ENCODE measurements at places on chromosomes 7 and 10.

DNA sequence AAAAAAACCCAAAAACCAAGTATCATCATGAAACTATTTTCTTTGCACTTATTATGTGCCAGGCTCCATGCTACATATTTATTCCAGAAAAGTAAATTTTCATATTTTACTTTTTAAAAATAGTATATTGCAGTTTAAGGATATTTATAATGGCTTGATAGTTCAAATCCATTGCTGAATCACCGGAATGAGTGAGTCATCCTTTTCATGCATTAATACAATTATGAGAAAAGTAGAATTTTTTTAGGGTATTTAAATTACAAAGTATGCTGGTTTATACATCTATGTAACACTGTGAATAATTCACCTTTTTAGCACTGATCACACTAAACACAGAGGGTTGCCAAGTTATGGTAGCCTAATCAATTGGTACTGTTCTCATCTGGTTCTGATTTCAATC lies 54.3 kb downstream of the SLC16A9 start:
- DNase-seq = no peak

GRCh38 chr7:33590916-33591315 lies 314.4 kb upstream of the BMPER start:
- DNase-seq = no peak

- no peak for DNase-seq
These were observed 104.7 kb downstream of the COL13A1 start for GRCh38 chr10:69906425-69906824.

GRCh38 chr10:71079761-71080380 lies 132.5 kb upstream of the UNC5B start:
- DNase-seq = no peak

GRCh38 chr7:155252444-155252887 lies 45.2 kb upstream of the INSIG1 start:
- DNase-seq = no peak

- DNase-seq = no peak
These were observed 454.0 kb downstream of the NEBL start for GRCh38 chr10:20443094-20443493.

DNA sequence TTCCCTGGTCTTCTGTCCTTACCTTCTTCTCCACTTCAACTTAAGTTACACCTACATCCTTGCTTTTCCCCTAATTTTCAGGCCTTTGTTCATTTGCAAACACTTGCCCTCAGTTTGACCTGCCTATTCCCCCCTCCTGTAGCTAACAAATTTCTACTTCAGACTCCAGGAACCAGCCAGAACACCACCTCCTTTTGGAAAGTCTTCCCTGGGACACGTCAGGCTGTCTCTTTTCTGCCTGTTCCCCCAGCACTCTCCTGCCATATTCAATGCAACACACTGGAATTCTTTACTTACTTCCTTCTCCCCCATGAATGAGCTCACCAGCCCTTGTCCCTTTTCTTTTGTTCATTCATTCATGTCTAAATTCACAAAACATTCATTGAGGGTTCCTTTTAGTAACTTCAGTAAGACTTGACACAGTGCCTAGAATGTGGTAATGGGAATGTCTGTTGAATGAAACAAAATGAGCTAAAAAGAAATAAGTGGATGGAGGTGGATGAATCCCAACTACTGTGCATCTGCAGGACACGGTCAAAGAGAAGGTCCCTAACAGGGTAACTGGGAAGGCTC lies 478.0 kb downstream of the KCNMA1 start:
- no peak for DNase-seq

DNA sequence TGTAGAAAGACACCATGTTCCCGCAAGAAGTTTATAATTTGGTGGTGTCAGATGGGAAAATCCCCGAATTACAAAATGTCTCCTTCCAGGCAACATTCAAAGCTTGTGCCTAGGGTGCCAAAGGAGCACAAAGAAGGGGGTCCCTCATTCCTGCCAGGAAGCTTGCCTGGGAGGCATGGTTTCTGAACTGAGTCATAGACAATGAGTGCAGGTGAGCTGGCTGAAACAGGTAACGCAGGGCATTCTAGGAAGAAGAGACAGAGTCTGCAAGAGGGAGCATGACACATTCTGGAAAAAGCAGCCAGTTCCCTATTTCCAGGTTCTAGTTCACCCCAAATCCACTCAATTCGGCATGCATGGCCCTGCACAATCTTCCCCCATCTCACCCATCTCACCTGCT lies 11.9 kb upstream of the CALU start:
- no peak for DNase-seq

- no peak for DNase-seq
These were observed 7.1 kb downstream of the NUDT1 start for GRCh38 chr7:2248984-2249694.

- DNase-seq = no peak
These were observed 10.1 kb downstream of the TBATA start for GRCh38 chr10:70774810-70775678.

DNA sequence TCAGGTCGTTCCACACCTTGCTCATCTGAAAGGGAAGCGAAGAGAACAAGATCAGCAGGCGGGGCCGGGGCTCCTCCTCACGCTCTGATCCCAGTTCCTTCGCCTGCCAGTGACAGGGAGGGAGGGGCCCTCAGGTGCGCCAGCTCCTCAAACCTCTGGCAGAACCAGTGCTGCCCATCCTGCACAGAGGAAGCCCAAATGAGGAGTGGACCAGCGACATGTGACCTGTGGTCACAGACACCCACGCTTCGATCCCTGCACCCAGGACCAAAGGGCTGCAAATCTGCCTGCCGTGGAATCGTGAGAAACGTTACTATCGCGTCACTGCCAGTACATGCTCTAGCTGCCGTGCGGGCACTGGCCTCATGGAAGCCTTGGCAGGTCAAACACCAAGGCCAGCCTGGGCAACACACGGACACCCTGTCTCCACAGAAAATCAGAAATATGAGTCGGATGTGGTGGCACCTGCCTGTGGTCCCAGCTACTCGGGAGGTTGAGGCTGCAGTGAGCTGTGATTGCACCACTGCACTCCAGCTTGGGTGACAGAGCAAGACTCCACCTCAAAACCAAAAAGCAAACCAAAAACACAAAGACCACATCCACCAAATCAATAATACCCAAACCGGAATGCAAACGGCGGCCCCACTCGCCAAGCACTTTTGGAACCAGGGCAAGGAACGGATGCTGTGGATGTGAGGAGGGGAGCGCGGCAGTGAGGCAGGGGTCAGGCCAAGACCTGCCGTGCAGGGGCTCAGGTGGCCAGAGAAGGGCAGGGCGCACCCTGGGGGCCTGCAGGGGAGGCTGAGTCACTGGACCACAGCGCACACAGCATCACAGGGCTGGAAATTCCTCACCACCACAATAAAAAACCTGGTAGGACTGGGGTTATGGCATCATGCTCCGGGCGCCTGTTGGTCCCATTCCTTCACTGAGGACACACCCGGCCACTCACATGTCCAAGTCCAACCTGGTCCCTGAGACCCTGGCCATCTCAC lies 13.4 kb downstream of the NUDT1 start:
- no peak for DNase-seq

GRCh38 chr10:63578501-63578900 lies 57.3 kb downstream of the REEP3 start:
- DNase-seq = no peak

- DNase-seq = no peak
These were observed 365.9 kb downstream of the CRPPA start for GRCh38 chr7:16055263-16055976.

DNA sequence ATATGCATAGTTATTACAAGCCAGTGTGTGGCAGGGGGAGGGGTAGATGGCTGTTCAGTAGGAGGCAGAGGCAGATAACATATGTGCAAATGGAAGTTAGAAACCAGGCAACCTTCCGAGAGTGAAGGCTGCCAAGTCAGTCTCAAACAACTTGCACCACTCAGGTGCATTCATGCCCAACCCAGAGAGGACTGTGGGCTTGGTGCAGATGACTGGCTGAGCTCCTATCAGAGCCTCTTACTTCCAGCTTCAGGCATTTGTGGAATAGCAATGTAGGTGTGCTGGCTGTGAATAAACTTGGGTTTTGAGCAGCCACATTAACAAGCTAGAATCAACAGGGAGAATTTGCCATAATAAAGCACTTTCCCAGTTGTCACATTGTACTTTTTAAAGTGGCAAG lies 789.8 kb downstream of the PHTF2 start:
- peak; percentile 6 for DNase-seq

- peak; percentile 82 for DNase-seq
These were observed 4.8 kb downstream of the INA start for GRCh38 chr10:103281753-103282152.

All from NCI-H1105 (cell line).